Liver (tissue), 10 donors: ENCODE measurements at places on chromosomes 3 and 15.

GRCh38 chr3:161177991-161178390 is 43.1 kb upstream of the NMD3 start:
- no peak for DNase-seq

- no peak for DNase-seq
These were observed 65.4 kb upstream of the THSD4 start for GRCh38 chr15:71049706-71050422.

DNA sequence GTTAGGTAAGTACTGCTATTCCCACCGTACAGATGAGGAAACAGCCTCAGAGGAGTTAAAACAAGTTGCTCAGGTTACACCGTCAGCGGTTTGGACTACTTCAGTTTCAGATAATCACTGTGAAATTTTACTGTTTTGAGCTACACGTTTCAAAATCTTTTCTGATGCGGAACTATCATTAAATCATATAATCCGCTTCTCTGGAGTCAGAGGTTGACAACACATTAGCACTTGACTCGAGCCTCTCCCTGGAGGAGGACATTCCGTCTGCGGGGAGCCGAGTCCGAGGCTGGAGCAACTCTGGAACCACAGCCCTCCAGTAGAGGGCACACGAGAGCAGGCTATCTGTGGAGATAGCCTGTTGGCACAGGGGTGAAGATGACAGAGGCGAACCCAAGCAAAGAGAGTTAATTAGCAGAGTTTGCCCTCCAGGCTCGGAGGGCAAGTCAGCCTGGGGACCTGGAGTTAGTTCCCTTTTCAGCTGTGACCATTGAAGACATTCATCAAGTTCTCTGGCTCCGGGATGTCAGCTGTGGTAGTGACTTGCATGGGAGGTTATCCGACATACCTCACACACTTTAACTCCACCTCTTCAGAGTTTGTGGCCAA is 131.2 kb downstream of the IGF1R start:
- DNase-seq, result peak; percentile 92

DNA sequence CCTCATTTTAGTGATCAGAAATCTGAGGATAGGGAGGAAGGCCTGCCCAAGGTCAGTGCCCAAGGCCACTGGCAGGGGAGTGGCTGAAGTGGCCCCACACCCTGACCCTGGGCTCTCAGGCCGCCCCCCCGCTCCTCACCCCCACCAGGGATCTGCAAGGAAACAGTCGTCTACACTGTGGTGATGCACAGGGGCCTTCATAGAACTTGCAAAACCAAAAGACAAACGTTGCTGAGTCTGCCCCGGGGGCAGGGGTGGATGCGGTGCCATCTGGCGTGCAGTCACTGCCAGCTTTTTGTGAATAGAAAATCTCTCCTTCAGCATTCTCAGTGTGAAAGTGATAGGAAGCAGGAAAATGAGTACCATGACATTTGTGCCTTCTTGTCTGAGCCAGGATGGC is 41.3 kb downstream of the WHAMM start:
- no peak for DNase-seq

DNA sequence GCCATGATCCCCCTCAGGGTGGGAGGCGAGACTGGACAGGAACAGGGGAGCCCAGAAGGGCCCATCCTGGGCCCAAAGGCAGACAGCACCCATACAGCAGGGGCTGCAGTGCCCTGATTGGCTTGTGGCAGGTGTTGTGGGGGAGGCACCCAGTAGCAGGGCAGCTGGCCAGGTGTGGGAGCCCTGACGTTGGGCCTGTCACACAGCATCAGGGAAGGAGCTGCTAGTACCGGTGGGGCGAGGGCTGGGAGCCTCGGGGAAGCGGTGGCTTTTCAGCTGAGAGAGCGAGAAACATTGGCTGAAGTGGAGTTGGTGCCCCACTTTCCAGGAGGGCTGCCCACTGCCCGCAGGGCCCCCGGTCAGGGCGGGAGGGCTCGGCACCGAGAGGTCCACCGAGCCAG is 19.7 kb upstream of the CYP11A1 start:
- DNase-seq, result peak; percentile 37

DNA sequence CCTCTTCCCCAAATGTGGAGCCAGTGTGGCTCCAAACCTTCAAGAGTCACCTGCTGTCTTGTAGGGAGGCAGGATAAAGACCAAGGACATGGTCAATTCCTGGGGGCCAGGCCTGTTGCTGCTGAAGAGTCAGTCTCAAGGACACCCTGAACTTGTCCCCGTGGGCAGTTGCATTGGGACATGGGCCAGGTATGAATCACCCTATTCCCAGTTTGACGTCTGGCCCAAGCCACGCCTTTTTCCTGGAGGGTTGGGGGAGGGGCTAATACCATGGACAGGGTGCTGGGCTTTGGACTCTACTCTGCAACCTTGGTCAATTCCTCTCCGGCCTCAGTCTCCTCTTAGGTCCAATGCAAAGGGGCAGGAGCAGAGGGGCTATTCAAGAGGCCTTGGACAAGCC is 10.4 kb downstream of the ATP2B2 start:
- peak; percentile 68 for DNase-seq

- no peak for DNase-seq
These were observed 185.3 kb upstream of the UBE2E2 start for GRCh38 chr3:23017801-23018200.

GRCh38 chr3:122623031-122623829 is 45.8 kb downstream of the PARP15 start:
- DNase-seq, result no peak

- no peak for DNase-seq
These were observed 331.4 kb upstream of the WNT5A start for GRCh38 chr3:55818485-55818884.

DNA sequence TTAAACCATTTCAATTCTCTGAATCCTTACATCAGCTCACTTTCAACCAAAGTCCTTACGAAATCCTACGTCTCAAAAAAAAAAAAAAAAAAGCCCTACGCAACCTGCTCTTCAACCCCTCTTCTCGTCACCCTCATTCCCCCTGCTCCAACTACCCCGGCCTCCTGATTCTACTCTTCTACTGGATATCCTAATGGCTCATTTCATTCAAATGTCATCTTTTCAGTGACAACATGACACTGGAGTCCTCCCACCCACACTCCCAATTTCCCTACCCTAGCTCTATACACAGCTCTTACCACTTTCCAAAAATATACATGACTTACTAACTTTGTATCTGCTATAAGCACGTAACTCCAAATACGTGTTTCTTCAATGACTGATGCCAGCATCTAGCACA is 11.5 kb downstream of the UBP1 start:
- DNase-seq, result no peak
